Left forelimb (tissue), 1 donor: ENCODE measurements at places on chromosomes 12 and 14.

DNA sequence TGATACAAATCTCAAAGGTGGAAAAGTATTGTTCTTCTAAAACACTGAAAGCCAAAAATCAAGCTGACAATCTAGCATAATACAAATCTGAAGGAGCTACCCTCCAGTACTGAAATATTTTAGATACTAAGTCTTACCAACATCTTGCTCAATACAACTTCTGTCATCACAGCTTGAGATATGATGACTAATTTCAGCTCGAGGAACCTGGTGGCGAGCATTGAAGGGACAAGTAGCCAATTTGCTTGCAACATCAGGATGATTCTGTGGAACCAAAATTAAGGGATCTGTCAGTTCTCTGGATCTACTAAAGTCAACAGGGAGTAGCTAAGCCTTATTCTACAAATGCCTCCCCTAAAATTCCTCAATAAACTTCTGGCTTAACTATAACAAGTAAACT, 10.4 kb downstream of the GTSF1 start:
- DNase-seq = no peak

DNA sequence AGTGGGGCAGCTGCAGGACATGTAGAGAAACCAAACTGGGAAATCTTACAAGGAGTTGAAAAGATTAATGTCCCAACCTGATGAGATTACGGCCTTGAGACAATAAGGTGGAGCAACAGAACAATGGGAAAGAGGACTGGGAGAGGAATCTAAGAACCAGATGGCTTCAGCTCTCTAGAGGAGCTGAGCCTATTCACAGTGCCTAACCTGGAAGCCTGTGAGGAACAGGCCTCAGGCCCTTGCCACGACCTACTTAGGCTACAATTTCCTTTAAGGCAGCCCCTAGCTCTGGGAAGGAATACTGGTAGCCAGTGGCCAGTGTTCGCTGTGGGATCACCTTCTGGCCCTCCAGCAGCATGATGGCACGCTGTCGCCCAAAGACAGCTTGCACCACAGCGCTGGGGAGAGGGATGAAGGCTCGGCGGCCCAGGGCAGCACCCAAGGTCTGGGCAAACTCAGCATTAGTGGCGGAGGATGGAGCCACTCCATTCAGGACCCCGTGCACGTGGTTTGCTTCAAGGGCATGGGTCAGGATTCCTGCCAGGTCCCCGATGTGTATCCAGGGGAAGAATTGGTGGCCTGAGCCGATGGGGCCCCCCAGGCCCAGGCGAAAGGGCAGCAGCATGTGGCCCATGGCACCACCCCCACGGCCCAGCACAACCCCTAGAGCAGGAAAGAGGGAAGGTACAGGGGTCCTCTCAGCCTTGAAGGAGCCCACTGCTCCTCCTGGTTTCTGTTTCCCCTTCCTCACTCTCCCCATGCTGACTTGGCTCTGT, 2.6 kb downstream of the SDR39U1 start:
- no peak for DNase-seq

DNA sequence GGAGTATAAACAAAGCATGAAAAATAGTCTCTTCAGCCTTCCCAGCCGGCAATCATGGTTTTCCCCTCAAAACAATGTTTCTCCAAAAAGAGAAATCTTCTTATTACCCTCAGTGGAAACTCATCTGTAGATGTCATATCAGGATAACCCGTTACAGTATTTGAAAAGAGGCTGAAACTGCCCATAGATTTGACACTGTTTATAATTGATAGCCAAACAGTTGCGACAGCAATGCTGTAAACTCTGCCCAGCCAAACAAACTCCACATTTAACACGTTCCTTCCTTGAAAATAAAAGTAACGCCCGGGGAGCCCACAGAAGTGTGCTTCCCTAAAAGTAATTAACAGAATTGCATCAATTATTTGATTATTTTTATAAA, 201.3 kb upstream of the FOXN3 start:
- DNase-seq = no peak

DNA sequence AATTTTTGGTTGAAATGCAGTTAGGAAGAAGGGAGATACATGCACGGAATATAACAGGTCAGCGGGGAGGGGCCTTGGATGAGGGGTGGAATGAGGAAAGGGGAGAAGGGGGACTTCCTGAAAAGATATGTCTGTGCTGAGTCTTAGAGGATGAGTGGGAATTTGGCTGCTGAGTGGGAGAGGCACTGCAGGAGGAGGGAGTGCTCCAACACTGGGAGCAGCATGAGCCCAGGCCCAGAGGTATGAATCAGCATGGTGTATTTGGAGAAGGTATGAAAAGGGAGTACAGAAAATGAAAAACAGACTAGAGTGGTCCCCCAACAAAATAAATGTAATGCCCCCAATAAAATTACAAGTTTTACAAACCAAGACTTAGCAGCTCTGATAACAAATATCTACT, 394.4 kb downstream of the IPO8 start:
- no peak for DNase-seq

DNA sequence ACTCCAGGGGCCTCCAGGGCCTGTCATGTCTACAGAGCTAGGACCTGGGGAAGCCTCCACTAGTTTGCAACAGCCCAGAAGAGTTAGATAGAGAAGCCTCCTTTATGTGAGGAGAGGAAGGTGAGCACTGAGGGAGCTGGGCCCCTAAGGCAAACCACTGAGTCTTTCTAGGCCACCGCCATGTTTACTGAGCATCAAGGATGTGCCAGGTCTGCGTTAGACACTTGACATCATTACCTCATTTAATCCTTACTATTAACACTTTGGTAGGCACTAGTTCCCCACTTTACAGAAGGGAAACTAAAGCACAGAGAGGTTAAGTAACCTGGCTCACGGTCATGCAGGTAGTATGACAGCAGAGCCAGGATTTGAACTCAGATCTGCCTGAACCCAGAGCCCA, 12.9 kb downstream of the CTDSP2 start:
- DNase-seq = no peak

DNA sequence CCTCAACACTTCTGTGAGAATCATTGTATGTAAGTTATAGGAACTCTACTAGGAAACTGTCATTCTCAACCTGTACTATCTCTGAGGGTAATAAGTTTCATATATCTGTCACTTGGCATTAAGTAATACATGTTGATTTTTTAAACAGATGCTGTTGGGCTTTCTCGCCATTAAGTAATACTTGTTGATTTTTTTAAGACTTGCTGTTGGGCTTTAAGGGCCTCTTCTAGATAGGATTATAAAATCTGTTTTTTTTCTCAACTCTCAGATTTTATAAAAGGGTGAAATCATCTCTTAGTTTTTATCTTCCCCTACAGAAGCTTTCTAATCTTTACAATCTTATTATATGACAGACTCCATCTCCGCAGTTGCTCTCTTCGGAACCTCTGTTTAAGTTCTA, 5.6 kb downstream of the WASHC4 start:
- DNase-seq = no peak

DNA sequence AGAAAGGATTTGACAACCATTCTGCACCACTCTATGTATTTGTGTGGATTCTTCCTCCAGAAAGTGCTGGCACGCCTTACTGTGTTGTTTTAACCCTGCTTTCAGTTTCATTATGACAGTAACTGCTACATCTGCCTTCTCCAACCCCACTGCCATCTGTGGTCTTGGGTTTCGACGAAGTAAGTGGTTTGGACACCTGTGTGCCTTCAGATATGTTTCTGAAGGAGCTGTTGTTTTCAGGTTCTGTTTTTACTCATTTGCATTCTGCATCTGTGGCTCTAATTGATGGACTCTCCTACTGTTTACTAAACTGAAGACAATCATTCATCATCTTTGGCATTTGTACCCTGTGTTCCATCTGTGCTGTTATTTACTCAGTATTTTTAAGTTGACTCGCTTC, 4.1 kb downstream of the TSHR start:
- no peak for DNase-seq

GRCh38 chr14:94117856-94118255, 7.3 kb downstream of the IFI27 start:
- peak; percentile 14 for DNase-seq

DNA sequence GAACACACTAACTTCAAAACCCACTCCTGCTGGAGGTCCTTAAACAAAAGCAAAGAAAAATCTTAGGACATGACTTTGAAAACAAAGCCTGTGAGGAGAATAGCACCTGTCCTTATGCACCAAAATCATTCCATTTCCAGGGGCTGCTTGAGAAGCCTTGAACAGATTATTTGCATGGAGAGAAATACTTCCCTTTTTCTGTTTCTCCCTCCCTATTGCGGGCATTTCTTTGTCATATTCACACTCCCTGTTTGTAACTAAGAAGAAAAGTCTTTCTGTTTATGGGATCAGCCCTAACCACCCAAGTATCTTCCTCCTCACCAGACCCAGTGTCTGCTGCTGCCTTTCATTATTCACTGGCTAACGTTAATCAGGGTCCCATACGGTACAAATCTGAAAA, 218.8 kb downstream of the DPF3 start:
- peak; percentile 5 for DNase-seq

GRCh38 chr12:11684393-11684792, 34.9 kb downstream of the ETV6 start:
- DNase-seq = no peak

GRCh38 chr14:29311983-29312382, 545.4 kb downstream of the FOXG1 start:
- DNase-seq = no peak

- no peak for DNase-seq
Observed at GRCh38 chr12:92553389-92553788, 149.4 kb upstream of the PLEKHG7 start.
